NCI-H1092 treated with DMSO at 0.1 percent for 48 hours (cell line): ENCODE measurements at places on chromosomes 4 and X.

DNA sequence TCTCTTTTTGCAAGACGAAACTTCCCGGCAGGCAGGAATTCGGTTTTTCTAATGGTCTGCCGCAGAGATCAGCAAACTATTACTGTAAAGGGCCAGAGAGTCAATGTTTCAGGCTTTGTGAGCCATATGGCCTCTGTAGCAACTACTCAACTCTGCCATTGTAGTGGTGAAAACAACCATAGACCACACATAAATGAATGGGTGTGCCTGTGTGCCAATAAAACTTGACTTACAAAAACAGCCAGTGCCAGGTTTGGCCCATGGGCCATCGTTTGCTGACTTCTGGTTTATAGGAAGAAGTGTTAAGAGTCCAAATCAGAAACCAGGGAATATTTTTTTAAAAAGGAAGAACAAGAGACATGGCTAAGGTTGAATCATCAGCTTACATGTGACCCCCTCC lies 163.0 kb downstream of the SH3KBP1 start:
- DNase-seq: no peak

DNA sequence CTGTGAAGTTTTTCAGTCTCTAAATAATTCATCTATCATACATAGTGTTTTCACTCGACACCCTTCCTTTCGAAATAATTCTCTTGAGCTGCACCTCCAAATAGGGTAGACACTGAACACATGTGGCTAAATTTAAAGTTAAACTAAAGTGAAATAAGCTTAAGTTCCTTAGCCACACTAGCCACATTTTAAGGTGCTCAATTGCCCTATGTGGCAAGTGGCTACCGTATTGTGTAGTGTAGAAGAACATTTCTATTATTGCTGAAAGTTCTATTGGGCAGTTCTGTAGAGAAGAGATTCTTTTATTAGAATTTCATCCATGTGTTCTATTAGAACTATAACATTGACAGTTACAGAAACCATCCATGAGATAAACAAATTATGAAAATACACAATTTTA lies 107.0 kb upstream of the CTSO start:
- DNase-seq: no peak

DNA sequence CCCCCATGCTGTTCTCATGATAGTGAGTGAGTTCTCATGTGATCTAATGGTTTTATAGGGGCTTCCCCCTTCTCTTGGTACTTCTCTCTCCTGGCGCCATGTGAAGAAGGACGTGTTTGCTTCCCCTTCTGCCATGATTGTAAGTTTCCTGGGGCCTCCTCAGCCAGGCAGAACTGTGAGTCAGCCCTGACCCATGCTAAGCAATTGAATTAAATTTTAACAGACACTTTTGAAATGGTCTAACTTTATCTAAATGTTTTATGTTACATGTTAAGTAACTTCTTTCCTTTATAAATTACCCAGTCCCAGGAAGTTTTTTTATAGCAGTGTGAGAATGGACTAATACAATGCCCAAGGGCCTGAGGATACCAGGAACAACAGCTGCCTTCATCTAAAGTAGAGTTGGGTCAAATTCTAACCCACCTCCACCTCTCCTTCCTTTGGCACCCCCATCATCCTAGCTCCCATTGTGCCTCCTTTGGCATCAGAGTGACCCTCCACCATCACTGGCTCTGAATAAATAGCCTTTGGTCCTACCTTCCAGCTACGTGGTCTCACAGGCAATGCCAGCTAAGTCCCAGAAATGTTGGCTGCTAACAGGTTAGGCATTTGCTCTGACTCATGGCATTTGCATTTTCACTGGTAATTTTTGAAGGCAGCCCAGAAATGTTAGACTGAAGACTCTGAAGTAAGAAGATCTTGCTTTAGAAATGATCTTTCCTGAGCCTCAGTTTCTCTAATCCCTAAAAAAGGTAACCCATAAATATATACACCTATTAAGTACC lies 182.1 kb downstream of the MOSPD2 start:
- DNase-seq: no peak

GRCh38 chr4:136713140-136713539 lies 819.2 kb downstream of the PCDH18 start:
- no peak for DNase-seq

DNA sequence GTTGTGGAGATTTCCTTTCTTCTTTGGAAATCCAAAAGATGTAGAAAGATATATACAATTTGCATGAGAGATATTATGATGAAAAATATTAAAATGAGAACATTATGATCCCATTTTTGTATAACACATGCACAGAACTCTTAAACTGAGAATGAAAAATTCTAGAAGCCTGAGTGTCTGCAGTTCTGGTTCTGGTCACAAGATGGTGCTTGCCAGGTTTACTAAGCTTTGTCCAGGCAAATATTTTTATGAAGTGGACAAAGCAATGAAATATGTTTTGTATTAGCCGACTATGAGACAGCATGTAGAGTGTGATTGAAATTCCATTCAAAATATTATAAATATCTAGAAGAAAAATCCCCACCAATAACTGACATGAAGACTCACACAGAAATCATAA lies 2.2 kb downstream of the PWWP3B start:
- no peak for DNase-seq

GRCh38 chrX:14015294-14015693 lies 14.4 kb downstream of the GEMIN8 start:
- no peak for DNase-seq

GRCh38 chr4:85595796-85596559 lies 121.0 kb downstream of the ARHGAP24 start:
- DNase-seq: no peak

GRCh38 chr4:10151182-10151581 lies 34.6 kb upstream of the WDR1 start:
- no peak for DNase-seq

DNA sequence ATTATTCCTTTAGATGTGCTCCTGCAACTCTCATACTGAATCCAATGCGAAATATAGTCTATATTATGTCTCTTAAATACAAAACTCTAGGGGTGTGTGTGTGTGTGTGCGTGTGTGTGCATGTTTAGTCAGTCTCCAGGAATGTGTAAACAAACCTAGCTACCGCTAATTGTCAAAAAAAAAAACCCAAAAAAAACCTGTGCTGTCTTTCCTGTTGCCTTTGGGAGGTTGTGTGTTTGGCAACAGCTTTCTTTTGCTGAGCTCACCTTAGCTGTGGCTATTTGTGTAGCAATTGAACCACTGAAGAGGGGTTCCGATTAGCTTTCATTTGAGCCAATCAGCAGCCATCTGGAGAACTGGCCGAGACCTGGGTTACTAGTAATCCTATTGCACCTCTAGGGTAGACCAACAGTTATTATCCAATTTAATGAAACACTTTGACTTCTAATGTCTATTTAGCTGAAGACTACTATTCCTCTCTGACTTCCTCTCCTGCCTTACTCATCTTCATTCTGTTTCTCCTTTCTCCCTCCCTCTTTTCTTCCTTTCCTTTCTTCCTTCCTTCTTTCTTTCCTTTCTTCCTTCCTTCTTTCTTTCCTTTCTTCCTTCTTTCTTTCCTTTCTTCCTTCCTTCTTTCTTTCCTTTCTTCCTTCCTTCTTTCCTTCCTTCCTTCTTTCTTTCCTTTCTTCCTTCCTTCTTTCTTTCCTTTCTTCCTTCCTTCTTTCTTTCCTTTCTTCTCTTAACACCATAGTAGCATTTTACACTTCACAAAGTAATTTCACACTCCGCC lies 471.1 kb downstream of the GBA3 start:
- DNase-seq: no peak

DNA sequence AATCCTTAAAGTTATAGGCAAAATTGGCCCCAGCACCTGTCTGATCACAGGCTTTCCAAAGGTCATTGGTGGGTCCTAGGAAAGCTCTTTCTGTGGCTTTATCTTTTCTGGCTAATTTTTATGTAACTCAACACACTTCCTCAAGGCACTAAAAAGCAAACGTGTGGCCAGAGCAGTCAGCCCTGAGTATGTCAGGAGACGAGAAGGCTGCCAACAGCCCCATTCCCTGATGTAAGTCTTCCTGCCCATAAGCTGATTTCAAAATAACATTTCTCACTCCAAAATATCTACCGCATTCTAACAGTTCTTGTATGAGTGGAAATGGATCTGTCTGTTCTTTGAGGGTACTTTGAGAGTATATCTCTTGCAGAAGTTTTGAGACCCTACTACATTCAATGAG lies 25.5 kb upstream of the FUNDC1 start:
- no peak for DNase-seq

DNA sequence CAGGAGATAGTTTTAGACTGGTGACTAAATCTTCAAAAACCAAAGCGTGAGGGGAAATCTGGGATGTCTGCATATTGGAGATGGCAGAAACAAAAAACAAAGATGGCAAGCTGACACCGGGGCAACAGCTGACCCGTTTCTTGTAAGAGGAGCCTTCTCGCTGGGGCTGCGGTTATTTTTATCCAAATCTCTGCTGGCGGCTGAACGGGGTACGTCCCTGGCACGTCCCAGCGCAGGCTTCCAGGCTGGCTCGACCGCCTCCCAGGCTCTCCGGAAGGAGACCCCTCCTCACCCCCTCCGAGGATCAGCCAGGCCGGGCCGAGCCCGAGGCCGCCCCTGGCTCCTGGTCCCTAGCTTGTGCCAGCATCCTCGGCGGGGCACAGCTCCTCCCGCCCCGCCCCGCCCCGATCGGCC lies 403 bp downstream of the SGCB start:
- peak; percentile 58 for DNase-seq

DNA sequence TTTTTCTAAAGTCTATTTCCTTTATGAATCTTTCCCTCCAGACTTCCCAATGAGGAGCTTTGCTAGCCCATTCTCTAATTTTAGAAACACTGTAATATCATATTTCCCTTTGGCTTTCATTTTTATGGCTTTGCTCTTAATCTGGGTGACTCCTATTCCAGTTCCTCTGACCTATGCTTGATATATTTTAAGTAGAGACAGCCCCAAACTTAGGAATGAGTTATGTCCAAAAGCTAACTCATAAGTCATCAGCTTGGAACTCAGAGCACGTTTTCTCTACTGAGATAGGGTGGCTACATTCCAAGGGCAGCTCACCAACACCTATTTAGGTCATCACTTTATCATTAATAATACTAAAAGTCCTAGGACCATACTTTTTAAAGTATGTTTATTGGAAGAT lies 77.8 kb downstream of the OR13H1 start:
- DNase-seq: no peak

GRCh38 chr4:10897076-10897475 lies 212.5 kb upstream of the CLNK start:
- no peak for DNase-seq

DNA sequence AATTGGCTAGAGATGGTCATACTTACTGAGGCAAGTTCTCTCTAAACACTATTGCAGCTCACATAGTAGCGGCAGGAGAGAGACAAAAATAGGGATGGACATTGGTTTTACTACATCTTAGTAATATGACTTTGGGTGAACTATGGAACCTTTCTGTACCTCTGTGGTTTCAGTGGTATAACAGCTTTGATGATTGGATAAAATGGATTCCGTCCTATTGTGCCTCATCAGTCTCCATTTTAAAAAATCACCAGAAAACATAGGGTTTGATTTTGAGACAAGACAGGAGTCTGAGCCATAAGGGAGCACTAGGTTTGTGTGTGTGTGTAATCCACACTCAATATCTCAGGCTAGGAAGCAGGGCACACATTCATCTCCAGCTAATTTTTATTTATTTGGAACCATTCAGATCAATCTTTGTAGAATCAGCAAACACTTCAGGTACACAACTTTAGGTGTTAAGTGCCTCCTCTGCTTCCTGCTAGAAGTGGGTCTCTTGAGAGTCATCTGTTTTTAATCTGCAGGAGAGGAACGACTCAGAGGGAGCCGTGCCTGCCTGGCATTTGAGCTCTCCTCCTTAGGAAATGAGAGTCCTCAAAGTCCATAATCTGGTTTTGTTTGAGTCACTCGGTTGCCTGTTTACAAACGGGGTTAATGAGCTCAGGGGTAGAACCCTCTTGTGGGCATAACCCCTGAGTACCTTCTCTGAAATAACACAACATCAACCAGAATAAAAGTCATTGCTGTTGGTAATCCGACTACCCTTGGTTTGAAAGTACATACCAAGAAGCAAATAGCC lies 238.5 kb upstream of the BOD1L1 start:
- DNase-seq: peak; percentile 39

DNA sequence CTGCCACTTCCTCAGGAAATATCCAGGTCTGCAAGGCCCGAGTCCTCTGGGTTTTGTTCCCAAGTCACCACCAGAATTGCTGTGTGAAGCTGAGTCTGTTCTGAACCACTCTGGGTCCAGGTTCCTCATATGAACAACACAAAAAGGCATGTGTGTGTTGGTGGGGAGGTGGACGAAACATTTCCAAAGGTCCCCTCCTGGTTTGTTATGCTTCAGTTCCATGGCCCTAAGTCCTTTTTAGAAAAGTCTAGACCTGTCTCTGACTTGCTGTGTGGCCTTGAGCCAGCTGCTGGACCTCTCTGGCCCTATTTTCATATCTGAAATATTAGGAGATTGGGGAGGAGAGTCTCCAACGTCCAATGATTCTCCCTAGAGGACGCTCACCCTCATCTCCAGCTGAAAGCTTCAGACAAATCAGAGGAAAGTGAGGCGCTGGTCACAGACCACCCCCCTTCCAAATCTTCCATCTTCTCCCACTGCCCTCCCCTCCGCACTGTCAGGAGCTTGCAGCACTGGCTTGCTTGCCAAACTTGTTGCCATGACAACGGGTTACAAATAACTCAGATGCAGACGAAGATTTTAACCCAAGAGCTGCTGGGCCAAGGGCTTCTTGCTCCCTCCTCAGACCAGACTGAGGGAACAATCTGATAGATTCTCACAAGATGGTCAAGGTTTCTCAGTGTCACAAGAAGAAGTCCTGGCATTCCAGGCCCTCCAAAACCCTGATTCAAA lies 64.5 kb downstream of the SMC1A start:
- no peak for DNase-seq

GRCh38 chr4:687971-688853 lies 739 bp downstream of the SLC49A3 start:
- no peak for DNase-seq

DNA sequence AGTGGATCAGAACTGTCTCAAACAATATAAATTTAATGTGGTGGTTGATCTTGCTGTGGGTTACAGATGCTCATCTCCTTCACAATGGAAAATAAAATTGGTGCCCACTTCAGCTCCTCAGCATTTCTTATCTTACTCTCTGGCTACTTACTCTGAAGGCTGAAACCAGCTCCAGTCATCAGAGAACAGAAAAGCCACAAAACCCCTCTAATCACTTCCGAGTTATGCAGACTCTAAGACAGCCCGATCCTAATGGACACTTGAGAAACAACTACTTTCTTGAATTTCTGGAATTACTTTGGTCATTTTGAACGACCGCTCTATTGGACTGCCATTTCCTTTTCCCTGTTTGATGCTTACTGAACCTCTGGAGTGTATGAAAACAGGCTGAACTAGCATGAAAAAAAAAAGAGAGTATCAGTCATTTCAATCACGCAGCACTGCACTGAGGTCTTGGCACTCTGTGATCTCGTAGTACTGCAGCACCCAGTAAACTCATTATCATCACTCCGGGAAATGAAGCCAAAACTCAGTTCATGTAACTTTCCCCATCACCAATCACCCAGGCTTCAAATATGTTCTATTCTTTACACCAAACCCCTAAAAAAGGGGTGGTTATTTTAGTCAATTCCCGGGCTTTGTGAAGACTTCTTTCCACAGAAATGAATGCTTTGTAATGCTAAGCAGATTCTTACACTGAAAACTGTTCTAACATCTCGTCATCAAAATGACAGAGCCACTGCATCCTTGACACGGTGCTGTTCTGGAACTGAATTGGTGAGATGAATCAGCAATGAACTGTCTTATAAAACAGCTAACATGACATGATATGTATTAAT lies 54.5 kb downstream of the TSPAN5 start:
- DNase-seq: no peak

GRCh38 chrX:18173494-18174180 lies 47.0 kb downstream of the BEND2 start:
- DNase-seq: peak; percentile 88
